Stimulated activated CD4-positive, alpha-beta T cell treated with anti-CD3 and anti-CD28 coated beads, Interleukin-1b, Interleukin-23, amount 100 ng/mL, for 1 hour (primary cell): ENCODE measurements at places on chromosomes 2 and 18.

DNA sequence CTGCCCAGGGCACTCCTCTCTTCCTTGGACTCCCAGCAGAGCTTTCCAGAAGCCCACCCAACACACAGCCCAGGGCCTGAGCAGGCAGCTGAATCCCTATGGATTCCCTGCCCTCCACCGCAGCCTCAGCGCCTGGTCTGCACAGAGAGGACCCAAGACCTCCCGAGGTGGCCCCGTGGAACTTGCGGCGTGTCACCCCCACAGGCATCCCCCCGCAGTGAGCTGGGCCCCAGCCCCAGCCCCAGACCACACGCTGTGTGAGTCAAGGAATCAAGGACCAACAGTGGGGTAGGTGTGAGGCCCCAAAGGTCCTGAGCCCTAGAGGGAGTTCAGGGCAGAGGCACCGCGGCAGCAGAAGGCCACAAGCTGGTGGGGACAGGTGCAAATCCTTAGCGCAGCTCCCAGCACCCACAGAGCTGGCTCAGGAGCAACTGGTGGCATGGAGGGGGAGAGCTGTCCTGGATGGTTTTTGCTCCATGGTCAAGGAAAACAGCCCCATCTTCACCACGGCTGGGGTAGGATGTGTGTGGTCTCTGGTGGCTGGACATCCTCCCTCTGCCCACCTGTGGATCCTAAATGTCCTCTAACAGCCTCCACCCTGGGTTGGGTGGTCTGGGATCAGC lies 8.5 kb downstream of the HS6ST1 start:
- no peak for DNase-seq

DNA sequence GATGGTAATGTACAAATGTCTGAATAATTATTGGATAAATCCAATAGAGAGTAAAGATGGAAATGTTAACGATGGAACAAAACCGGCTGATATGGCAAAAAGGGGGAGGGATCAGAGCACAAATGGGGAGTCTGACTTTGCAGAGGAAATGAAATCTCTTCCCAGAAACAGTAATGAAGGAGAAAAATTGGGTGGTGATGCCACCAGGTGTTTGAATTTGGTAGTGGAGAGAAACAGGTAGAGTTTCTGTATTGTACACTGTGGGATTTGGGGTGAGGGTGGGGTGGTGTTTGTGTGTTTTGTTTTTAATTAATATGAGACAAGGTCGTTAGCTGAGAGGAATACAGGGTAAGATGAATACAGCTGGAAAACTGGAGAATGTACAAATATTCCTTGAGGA lies 20.4 kb upstream of the XDH start:
- DNase-seq = no peak

- DNase-seq = no peak
Measured at GRCh38 chr2:169452080-169452479, 27.2 kb upstream of the BBS5 start.

DNA sequence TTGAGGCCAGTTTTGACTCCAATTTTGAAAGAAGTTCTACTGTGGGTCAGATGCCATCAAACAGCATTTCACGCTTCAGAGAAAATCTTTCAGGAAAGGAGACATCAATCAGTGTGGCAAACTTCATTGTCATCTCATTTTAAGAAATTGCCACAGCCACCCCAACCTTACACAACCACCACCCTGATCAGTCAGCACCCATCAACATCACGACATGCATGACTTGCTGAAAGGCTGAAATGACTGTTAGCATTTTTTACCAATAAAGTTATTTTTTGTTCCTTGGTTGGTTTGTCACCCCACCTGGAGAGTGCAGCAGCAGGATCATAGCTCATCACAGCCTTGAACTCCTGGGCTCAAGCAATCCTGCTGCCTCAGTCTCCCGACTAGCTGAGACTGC lies 10.4 kb downstream of the DNAJC10 start:
- DNase-seq = no peak

DNA sequence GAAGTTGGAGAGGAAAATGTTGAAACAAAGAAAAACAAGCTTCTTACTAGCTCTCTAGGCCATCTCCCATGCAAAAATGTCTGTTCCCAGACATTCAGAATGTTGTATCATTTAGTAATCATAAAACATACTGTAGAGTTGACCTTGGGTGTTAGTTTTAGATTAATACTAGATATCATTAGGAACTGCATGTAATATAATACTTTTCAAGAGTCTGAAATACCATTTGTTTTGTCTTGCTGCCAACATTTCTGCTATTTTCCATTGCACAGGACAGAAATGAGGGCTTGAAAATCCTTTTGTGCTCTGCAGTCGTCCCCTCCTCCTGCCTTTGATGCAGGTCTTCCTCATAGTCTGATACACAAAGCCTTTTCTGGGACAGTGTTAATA lies 89.5 kb upstream of the RBMS1 start:
- DNase-seq = no peak

DNA sequence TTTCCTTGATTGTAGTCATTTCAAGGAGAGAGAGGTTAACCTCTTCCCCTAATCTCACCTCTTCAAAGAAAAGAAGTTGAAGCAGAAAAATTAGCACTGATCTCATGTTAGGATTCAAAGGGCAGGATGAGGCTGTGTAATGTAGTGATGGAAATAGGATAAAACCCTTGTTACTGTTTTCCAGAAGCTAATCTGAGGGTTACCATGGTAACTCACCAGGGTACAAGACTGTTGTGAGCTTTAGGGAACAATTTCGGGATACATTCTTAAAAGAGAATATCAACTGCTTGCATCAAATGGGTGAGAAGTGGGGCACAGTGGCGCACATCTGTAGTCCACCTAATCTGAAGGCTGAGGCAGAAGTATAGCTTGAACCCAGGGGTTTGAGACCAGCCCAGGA lies 64.9 kb upstream of the SLC39A10 start:
- DNase-seq = no peak

DNA sequence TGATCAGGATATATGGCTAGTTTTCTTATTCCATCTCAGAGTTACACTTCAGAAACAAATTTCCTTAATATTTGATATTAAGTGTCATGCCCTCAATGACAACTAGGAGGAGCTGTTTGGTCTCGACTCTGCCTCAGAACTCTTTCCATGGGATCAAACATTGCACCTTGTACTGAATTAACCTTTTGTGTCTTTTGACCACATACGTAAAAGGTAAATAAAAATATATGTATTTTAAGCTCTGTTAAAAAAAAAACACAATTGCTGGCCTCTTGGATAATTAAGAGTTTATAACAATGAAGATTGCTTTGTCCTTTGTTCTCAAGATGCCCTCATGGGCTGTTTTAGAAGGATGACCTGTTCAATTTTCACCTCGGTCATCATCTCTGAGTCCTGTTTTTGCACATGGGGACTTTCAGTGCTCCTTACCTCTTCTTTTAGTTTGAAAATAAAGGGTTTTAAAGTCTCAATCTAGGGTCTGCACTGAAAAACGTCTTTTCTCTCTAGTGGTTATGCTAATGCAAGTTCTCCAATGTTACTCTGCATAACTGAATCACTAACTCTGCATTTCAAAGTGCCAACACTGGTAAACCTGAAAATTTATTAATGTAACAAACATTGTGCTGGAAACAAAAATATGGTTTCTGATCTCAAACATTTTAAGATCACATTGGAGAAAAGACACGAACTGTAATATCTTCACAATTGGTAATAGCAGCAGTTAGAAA lies 18.8 kb upstream of the FN1 start:
- DNase-seq = no peak

GRCh38 chr2:72108121-72108520 lies 39.5 kb downstream of the CYP26B1 start:
- DNase-seq = no peak

DNA sequence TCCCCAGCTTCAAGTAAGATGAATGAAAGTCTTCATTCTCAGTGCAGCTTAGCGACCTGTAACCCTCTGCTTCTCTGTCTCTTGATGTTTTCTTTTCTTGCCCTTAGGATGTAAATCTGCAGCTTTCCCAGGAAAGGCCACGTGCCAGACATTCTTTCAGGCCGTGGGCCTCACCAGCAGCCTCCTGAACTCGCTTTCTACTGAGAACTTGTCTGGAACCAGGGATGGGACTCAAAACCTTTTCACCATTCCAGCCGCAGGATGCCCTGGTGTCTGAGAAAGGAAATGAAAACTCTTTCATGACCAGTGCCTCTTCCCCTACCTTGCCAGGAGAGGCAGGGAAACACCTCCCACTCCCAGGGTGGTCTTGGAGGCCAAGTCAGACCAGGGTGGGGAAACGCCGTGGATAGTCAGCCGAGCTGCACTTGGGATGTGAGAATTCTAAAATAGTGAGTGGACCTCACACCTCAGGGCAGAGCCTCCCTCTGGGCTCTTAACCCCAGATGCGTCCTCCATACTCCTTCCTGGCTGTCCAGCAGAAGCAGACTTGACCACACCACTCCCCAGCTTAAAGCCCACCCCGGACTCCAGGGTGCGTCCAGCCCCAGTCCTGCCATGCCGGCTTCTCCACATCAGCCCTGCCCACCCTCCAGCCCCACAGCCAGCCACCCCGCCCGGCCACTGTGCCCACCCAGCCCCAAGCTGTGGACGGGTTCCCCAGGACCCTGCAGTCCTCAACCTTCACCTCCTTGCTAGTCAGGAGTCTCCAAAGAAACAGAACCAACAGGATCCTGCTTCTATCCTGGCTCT lies 115.5 kb downstream of the TWIST2 start:
- no peak for DNase-seq
